HEK293T (cell line): ENCODE measurements at places on chromosomes 16 and 17.

DNA sequence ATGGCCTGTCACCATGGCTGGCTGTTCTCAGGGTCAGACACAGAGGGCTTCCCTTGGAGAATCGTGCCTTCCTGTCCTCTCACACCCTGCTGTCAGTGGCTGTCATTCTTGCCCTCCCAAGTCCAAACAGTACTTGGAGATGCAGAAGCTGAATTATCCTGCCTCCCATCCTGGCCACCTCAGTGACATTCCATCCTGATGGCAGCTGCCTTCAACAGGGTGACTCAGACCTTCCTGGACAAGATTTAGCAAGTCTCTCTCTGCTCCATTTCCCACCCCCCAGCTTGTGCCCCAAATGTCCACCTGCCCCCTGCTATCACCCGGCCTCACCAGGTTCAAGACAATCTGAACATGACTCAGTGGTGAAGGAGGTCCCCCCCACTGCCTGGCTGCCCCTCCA, 4.8 kb upstream of the KRT36 start:
- DNase-seq: no peak

- no peak for DNase-seq
Measured at GRCh38 chr17:5705876-5706576, 121.7 kb upstream of the NLRP1 start.

- no peak for DNase-seq
Measured at GRCh38 chr16:87436225-87437172, 44.4 kb downstream of the MAP1LC3B start.

GRCh38 chr16:72530434-72530833, 358.5 kb upstream of the PMFBP1 start:
- DNase-seq: no peak

DNA sequence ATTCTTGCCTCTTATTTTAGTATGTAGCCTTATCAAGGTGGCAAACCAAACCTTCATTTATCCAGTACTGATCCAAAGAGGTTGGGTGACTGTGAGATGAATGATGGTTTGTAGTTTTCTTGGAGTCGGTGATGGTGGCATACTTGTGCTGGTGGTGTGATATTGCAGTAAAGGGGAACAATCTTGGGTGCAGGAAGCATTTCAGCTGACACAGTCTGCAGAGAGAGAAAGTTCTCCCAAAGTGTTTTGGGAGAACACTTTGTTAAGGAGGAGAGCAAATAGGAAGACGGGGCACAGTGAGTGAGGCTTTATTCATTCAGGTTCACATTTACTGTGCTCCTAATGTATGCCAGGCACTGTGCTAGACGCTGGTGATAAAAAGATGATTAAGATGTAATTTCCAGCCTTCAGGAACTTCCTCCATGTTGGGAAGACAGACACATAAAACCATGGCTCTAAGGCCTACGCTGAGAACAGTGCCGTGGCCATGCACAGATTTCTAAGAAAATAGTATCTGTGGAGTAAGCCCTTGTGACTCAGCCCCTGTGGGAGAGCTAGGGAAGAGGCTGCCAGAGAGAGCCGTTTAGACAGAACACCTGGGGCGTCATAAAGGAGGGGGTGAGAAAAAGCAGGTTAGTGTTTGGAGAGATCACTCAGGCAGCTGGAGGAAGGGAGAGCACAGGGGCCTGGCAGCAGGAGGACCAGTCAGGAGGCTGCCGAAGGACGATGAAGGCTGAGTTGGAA, 13.8 kb downstream of the HEATR3 start:
- no peak for DNase-seq
